ENCODE measurements at places on chromosomes 1 and 21.

GRCh38 chr21:16910435-16911165 lies 602.2 kb upstream of the CXADR start:
- DNase-seq, result no peak

GRCh38 chr1:209652121-209652735 lies at the start of gene LAMB3:
Gene LAMB3 (minus strand): TSS chr1:209652425. CDS start chr1:209650944, 1,481 bp downstream.
- no peak for DNase-seq

- no peak for DNase-seq
Measured at GRCh38 chr1:24707687-24708086, 37.6 kb upstream of the CLIC4 start.

- DNase-seq, result no peak
Measured at GRCh38 chr1:198655459-198656121, 16.8 kb downstream of the PTPRC start.

DNA sequence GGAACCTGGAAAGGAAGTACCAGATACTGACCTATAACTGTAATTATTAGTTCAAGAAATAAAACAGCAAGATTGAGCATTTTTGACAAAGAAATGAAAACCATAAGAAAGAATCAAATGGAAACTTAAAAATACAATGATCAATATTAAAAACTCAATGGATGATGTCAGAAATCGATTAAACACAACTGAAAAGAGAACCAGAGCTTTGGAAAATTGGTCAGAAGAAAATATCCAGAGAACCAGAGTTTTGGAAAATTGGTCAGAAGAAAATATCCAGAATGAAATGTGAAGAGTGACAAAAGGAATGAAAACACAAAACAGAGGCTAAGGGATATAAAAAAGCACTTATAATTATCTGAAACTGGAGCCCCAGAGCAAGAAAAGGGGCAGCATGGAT lies 438.6 kb downstream of the AJAP1 start:
- no peak for DNase-seq

GRCh38 chr1:30129421-30130055 lies 593.8 kb downstream of the MATN1 start:
- DNase-seq, result no peak

GRCh38 chr21:43211072-43211759 lies 42.4 kb downstream of the CRYAA start:
- DNase-seq, result no peak

DNA sequence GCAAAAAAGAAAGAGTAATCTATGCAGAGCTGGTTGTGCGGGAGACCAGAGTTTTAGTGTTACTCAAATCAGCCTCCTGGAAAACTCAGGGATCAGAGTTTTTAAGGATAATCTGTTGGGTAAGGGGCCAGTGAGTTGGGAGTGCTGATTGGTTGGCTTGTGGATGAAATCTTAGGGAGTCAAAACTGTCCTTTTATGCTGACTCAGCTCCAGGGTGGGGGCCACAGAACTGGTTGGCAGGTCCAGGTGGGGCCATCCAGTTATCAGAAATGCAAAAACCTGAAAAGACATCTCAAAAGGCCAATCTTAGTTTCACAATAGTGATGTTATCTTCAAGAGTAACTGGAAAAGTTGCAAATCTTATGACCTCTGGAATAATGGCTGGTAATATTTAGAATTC lies 3.3 kb downstream of the EXTL2 start:
- no peak for DNase-seq

DNA sequence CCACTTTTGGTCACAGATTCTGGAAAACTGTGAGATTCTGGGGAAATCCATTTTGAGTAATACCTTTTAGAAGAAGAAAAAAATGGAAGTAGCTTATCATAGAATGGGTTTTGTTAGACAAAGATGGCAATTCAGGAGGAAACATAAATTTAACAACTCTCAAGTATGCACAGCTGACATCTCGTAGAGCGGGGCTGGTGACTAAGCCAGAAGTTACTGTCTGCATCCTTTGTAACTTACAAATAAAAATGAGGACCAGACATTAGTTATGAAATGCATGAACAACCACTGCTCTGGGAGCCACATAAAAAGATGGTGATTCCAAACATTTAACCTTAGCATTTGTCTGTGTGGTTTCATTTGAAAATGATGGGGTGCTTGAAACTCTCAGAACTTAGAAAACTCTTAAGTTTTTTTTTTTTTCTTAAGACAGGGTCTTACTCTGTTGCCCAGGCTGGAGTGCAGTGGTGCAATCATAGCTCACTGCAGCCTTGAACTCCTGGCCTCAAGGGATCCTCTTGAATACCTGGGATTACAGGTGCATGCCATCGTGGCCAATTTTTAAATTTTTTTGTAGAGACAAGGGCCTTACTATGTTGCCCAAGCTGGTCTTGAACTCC lies 49.2 kb upstream of the ATP5PO start:
- DNase-seq, result no peak

DNA sequence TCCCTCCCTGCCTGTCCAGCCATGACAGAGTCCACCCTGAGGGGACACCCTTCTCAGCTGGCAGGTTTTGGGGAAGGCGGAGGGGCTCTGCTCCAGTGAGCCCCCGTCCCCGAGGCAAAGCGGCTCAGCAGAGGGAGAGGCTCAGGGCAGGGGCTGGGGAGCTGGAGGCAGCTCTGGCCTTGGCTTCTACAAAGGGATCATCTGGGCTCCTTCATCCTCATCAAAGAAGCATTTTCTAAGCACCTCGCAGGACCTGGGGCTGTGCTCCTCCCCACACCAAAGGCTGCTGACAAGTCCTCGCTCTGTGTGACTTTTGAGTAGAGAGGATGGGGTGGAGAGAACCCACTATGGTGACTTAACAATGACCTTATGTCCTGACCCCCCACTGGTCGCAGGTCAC lies 21.0 kb upstream of the CLSTN1 start:
- no peak for DNase-seq

DNA sequence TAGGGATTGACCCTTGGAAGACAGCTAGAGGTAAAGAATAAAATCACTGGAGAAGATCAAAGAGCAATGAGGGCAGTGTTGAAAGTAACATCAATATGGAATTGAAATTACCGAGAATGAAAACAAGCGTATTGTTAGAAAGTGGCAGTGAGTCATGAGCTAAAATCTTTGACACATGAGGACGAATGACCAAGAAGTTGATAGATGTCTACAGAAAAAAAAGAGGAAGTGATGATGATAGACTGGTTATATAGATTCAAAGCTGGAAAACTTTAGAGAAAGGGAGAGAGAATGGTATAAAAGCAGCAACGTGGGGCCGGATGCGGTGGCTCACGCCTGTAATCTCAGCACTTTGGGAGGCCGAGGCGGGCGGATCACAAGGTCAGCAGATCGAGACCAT lies 12.5 kb upstream of the DNM3 start:
- no peak for DNase-seq

DNA sequence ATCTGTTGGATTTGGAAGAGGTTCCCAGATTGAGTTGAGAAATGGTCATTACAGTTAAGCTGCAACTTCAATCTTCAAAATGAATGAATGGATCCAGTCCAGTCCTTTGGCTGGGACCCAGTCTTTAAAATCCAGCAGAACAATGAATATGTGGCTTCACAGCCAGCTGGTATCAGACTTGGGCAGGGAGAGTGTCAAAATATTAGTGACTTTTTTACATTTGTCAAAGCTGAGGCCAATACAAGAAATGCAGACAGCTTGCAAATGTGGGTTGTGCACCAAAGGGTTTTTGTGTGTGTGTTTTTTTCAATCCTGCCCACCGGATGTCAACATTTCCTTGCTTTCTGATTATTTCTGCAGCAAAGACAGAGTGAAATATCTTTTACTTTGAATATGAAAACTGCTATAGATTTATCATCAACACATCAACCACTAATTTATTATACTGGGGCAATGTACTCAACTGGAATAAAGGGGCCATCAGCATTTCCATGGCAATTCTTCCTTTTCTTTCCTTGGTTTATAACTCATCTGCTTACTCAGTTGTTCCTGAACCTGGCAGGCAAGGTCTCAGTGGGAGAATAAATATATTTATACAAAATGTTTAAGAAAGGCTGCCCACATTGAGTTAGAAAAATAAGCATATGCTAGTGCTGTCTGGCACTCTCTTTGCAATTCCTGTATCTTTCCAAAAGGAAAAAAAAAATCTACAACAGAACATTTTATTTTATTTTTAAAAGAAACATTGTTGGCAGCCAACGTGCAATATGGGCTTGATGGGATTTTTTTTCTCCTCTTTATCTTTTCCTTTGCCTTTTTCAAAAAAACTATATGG lies 491.6 kb upstream of the C1orf87 start:
- no peak for DNase-seq

DNA sequence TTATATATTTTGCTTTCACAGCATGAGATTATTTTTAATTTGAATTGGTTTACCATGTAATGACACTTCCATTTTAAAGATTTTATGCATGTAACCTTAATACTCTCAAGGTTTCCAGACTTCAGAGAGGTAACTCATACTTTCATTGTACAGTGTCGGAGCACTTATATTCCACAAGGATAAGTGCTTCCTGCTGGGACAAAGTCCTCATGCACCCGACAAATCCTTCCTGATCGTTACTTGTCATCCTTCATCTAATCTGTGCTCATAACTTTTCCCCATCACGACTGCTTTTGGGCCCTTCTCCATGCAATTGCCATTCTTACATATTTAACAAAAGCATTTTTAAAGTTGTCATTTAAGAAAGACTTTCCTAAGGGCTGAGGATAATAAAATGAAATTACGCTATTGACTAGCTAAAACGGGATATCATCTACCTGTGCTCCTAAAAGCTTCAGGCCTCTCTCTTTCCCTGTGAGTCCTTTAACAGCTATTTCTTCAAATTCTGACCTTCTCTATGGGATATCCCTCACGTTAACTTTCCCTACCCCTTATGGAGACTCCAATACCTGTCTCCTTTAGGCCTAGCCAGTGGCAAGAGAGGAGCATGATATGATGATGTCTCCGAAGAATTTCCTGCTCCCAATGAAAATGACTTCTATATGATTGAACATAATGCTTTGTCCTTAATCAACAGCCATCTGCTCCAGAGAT lies 59.3 kb downstream of the NCAM2 start:
- DNase-seq, result no peak

- no peak for DNase-seq
Measured at GRCh38 chr21:33578959-33579542, 9.4 kb downstream of the DONSON start.

DNA sequence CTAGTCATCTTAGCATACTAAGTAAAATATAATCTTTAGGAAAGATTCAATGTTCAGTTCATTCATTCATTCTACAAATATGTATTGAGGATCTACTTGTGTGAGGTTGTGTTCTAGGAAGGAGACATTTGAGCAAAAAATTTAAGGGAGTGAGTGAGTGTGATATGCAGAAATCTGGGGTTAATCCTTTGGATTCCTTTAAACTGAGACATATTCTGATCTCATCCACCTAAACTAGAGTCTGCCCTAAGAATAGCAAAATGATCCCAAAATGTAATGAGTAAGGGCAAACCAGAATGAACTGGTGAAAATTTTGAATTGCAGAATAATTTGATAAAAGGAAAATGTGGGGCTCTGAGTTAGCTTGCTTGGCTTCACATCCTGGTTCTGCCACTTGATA lies 8.6 kb downstream of the UBE2U start:
- DNase-seq, result no peak

DNA sequence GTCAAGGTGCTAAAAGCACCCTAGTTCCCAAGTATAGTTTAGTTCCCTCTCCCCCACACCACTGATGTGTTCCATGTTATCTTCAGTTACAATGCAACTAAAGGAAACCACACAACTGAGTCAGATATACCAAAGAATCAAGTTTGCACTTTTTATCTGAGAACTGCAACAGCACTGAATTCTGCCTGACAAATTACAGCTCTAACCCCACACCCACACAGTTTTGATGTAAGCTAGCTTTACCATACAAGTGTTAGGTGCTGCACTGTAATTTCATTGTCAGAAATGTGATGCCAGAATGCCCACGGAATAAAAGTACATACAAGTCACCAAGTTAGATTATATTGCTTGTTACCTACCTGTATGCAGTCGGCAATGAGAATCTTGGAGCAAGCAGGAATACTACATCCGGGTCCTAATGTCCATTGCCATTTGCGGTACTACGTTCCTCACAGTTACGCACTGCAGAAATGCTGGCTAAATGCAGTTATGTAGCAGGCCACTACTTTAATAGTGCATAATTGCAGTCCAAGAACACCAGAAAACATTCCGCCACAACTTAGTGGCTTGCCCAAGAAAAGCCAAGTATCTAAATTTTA lies 12.1 kb downstream of the SFPQ start:
- no peak for DNase-seq

GRCh38 chr1:214349781-214350180 lies 68.8 kb downstream of the SMYD2 start:
- no peak for DNase-seq

GRCh38 chr1:180456191-180456590 lies 46.2 kb downstream of the ACBD6 start:
- no peak for DNase-seq

DNA sequence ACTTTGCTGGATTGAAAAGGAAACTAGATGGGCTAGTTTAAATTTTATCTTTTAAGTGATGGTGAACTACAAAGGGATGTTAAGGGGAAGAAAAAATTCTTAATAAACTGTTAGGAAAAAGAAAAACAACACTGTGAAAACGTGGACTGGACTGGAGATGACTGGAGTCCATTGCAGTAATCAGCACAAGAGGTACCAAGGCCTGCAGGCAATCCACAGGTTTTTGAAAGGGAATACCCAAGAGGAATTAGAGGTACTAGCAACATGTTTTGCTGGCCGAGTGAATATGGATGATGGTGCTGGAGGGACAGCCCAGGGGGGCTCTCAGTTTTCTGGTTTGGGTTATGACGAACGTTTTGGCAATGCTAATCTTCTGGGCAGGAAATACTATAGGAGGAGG lies 39.0 kb upstream of the SLC30A10 start:
- DNase-seq, result no peak

- no peak for DNase-seq
Measured at GRCh38 chr1:165152727-165153126, 203.8 kb downstream of the LMX1A start.

GRCh38 chr1:121516234-121516967 lies 331.6 kb downstream of the SRGAP2C start:
- no peak for DNase-seq

DNA sequence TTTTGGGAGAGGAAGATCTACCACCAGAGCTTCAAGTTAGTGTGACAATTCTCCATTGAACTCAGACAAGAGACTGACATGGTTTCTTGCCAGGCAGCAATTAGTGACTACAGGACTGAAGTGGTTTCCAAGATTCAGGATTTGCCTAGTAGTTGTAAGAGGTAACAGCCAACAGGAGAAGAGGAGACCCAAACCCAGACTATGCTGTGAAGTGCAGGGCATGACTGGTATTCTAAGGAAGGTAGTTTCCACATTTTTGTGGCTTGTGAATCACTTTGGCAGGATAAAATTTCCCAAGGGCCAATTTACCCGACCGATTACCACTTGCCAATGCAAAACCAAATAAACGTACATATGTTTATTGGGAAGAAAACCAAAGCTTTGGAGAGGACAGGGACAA lies 14.7 kb upstream of the RAP1A start:
- DNase-seq, result no peak

DNA sequence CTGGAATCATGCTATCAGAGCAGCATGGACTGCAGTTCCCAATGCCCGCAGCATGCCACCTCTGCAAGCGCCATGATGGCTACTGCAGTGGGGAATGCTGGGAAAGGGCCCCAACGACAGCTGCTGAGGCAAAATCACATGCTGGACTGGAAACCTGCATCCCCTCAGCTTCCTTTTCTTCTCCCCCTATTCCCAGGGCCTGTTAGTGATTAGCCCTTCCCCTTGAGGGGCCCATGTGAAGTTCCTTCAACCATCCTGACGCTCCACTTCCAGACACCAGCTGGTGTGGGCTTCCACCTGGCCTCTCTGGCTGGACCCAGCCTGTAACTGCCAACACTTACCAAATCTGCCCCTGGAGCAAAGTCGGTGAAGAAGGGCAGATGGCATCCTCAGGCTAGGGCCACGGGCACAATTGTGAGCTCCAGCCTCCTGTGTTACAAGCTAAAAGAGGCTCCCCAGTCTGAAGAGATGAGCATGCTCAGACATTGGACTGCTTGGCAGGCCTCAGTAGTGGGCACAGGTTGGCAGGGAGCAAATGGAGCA lies 22.1 kb upstream of the SDC3 start:
- DNase-seq, result no peak

Measured in activated T-helper 1 cell treated with Interleukin-2 at 50 U/mL for 16 hours (primary cell).